Cortex of kidney (tissue), 1 donor: ENCODE measurements at places on chromosomes 7 and 10.

DNA sequence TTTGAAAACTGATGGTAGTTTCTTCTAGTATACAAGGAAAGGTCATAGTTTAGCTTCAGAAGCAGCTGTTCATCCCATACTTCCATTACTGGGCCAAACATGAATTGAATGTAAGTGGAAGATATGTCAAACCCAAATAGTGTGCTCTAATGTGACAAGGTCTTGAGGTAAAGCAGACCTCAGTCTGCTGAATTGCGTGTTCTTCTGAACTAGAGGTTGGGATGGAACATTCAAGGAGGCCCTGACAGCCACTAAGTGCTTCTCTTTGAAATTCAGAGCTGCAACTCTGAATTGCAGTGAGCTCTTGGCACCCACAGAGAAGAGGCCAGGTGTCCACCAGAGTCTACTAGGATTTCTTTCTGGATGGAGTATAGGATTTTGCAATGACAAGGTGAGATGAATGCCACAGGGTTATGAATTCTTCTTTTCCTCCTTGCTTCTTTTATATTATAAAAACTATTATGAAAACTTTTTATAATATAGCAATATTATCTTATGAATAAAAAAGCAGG, 98.5 kb downstream of the IDE start:
- no peak for DNase-seq

- DNase-seq = no peak
These were observed 7.5 kb upstream of the SND1 start for GRCh38 chr7:127644484-127644883.

DNA sequence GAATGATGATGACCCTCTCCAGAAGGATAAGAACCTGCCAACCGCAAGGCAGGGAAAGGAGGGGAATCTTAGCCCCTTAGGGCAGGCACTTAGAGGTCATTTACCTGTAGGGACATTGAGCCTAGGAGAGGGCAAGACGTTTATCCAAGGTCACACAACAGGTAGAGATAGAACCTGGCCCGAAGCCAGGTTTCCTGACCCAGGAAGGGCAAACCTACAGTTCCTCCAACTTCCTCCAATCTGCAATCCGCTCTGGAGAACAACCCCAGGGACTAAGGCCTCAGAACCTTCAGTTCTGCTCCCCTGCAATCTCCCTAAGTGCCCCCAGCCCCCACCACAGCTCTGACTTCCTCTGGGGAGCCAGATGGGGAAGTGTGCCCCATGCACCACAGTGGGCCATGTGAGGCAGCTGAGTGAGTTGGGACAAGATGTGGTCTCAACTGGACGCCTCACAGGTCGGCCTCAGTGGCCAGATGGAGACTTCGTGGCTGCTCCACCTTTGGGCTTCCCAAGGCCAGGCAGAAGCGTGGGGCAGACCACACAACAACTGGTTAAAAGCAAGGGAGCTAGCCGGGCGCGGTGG, 1.4 kb upstream of the PSAP start:
- no peak for DNase-seq

DNA sequence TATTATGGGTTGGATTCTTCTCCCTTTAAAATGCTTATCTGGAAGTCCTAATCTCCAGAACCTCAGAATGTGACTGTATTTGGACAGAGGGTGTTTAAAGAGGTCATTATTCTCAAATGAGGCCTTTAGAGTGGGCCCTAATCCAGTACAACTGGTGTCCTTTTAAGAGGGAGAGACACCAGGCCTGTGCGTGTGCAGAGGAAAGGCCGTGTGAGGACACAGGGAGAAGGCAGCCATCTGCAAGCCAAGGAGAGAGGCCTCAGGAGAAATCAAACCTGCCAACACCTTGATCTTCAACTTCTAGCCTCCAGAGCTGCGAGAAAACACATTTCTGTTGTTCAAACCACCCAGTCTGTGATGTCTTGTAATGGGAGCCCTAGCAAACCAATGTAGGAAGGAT, 235.4 kb upstream of the MYO3A start:
- no peak for DNase-seq

GRCh38 chr7:108603656-108604306, 34.1 kb downstream of the DNAJB9 start:
- no peak for DNase-seq

- no peak for DNase-seq
These were observed 406.5 kb upstream of the SEMA3D start for GRCh38 chr7:85593355-85593754.

GRCh38 chr7:80372415-80372814, 139.4 kb downstream of the GNAT3 start:
- no peak for DNase-seq

- no peak for DNase-seq
These were observed 15.0 kb upstream of the ARMC3 start for GRCh38 chr10:22912763-22913384.

GRCh38 chr10:99456931-99457288, 26.5 kb upstream of the GOT1 start:
- DNase-seq = no peak

DNA sequence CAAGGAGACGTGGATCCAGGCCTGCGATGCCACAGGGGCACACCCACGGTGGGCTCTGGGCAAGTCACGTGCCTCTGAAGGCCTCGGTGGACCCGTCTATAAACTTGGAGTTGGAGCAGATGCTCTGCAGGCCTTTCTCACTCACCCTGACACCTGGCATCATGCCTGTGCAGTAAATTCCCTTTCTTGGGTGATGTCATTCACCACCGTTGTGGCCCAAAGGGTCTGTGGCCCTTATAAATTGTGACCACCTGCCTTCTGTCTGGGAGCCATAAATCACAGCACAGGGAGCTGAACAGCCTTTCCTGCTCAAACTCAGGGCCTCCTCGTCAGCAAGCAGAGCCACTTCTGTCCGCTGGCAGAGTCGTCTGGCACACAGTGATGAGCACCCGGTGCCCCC, 52.2 kb downstream of the GPAM start:
- no peak for DNase-seq

DNA sequence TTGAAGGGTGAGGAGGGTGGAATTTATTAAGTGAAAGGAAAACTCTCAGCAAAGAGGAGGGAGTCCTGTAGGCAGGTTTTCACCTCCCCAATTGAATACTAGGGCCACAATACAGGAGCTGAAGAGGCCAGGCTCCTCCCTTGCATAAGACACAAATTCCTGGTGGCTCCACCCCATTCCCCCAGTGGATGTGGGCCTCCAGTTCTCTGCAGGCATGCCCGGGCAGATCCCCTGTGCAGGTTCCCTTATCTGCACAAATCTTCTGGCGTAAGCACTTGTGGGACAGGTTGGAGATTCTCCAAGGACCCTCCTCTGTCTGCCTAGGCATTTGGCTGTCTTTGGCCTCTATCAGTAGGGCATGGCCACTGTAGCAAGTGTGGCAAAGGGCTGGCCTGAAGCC, 847.1 kb upstream of the MBL2 start:
- no peak for DNase-seq

DNA sequence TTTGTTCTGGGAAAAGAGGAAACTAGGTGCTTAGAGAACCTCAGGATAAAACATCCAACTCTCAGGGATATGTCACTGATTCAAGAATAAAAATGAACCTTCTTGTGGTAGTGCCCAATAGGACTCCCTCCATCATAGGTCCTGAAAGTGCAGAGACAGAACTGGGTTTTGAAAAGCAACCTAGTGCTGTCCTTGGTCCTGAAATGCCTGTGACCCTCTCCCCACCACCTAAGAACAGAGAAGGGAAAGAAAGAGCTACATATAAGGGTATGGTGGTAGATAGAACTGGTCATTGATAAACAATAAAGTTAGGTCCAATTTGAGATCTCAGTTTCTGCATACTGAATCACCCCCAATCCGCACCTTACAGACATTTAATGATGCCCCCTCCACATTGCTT, 953.3 kb downstream of the XPNPEP1 start:
- DNase-seq = no peak

GRCh38 chr10:21754410-21755011, 220.5 kb downstream of the MLLT10 start:
- no peak for DNase-seq

DNA sequence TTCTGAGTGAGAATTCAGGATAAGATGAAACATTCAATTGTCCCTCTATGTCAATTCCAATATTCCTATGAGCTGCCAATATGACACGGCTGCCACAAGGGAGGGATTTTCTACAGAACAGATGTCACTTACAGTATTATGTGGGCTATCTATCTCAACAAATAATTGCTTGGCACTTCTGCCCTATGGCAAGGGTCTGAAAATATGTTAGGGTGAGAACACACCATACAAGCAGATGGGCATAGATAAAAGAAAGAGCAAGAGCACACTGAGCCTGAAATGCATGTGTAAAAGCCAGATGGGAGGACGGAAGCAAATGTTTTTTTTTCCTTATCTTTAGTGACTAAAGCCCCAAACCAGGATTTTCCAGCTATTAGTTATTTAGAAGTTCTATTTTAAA, 70.1 kb upstream of the TFEC start:
- no peak for DNase-seq

DNA sequence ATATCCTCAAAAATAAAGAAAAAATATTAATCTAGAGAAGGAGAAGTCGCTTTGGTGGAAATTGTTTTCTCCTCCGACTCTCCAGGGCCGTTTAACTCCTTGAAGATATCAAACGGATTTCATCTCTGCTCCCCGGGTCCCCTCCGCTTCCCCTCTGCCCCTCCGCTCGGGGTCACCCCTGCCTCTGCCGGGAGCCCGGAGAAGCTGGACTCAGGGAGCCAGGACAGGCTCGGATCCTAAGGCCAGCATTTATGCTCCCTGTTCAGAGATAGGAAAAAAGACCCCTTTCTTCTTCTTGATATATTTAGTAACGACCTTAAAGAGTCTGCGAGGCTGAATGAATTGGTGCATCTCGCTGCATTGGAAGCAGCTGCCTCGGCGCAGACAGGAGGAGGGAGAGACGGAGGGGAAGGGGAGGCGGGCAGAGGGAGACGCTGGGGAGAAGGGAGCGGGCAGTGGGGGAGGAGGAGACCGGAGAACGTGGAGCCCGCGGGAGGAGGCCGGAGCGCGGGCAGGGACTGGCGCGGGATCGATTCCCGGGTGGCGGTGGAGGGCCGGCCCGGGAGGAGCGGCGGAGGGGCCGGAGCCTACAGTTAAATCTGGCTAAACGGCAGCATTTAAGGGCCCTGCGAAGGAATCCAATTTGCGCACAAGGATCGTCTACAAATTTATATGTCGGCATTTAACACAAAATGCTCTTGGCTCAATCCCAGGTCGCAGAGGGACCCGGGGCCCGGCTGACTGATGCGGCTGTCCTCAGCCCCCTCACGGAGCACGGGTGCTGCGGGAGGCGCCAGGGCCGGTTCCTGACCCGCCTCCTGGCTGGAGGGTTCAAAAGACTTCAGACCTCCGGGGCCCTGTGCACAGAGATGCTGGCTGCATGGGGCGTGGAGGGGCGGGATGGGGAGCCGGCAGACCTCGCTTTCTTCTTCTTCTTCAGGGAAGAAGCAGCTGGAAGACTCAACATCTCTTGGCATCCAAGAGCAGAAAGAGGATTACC, 55.6 kb downstream of the CRTAC1 start:
- no peak for DNase-seq

DNA sequence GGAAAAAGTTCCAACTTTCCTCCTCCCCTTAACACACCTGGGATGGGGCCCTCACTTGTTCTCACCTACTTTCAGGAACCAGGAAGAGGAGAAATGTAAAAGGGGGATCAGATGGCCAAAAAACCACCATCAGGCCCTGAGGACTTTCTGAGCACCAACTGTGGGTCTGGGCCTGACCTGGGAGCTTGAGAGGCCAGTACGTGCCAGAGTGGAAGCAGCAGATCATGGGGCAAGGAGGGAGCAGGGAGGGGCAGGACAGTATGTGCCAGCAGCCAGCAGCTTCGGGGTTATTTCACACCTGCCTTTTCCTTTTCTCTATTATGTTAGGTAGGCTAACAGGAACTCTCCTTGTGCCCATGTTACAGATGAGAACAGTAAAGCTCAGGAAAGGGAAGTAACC, 118.8 kb upstream of the UNC5B start:
- no peak for DNase-seq

DNA sequence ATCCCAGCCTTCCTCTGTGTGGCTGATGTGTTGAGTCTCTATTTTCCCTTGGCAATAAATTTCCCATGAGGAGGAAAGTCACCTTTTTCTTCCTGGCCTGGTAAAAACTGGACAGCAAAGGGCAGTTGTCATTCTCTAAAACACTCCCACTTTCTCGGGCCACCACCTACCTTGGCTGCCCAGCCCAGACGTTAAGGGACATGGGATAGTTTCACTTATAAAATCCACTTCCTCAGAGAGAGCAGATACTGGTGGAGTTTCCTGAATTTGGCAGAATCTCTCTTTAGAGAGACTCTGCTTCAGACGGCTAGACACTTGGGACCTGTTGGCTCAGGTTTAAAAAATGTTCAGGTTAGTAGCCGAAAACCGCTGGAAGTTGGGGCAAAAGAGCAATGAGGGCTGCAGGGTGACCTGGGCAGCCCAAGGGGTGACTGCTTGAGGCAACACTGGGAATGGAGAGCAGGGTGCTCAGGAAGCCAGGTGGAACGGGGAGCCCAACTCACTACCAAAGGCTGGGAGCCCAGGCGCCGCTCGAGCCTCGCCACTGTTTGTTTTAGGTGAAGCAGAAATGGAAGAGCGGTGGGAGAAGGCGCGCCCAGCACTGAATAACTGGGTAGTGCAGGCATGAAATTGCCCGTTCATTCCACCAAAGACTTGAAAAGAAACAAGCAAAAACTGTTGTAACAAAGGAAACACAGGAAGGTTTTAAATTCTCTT, 186.1 kb downstream of the TRIL start:
- no peak for DNase-seq

- DNase-seq = no peak
These were observed 40.6 kb downstream of the MICALL2 start for GRCh38 chr7:1418505-1419309.

DNA sequence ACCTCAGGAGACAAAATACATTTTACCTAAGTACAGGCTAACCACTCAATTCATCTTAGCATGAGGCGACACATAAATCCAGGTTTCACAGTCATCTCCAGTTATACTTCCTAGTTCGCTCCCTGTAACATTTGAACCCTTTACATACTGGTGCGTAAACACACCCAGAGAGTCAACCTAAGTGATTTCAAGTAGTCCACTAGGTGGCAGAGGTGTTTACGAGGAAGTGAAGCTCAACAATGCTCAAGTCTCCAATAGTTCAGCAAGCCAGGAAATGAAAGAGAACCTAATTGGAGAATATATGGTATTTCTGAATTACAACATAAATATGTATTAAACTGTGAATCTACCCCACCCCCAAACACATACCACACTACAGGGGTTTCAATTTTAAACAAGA, 76.3 kb upstream of the ABCB5 start:
- DNase-seq = no peak

DNA sequence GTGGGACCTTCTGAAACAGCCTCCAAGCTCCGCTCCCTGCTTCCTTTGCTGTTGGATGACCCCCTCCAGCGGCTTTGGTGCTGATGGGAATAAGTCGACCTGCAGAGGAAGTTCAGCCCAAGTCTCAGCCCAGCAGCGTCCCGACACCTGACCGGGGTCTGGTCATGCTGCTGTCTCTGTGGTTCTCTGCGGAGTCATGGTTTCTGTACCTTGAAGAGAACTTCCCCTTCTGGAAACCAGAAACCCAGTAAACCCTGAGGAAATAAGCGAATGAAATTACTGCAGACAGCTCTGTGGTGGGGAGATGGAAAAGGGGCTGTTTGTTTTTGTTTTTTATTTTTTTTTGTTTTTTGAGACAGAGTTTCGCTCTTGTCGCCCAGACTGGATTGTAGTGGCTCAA, 18.3 kb upstream of the ZNF12 start:
- DNase-seq = no peak
